ENCODE measurements at places on chromosomes 11 and 22.

DNA sequence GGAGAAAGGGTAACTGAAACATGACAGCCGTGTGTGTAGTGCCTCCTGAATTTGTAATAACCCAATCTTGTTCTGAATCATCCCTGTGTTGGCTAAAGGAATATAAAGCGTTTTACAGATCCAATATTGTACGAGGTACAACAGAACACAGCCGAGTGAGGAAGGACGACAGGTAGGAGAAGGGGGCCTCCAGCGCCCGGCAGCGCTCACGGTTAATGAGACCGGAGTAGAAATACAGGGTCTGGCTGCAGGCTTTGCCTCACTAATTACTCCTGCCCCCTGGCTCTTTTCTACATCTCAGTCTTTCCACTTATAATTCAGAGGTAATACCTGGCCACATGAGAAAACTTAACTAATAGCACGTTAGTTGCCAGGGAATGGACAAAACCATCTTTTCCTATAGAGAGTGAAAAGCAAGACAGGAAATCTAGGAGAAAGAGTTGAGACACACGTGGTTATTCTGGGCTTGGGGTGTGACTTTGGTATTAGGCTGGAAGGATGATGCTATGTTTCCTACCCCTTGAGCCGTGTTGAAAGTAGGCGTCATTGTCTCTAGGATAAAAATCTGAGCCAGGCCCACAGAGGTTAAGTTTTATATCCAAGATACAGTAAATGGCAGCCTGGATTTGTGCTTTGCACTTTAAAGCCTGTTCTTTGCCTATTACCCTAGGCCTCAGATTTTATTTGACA, 54.1 kb downstream of the GRIK4 start:
- no peak for DNase-seq

- no peak for DNase-seq
These were observed 31.7 kb upstream of the PICK1 start for GRCh38 chr22:38025514-38025913.

GRCh38 chr11:121159741-121160140, 58.7 kb downstream of the TECTA start:
- DNase-seq: no peak

DNA sequence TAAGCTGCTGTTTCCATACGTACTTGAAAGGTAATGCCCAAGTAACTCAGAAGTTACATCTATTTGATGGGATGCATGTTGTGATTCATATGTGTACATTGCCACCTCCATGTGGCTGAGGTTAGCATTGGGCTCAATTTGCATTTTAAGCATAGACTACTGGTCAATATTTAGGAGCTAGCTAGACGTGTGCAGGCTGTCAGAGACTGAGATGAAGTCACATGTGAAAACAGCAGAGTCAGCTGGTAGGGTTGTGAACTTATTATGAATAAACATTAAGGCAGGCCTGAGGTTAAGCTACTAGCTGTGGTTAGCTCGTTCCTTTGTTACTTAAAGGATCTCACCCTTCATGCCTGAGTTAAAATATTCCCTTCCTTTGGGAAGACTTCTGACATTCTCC, 114.5 kb upstream of the MTNR1B start:
- DNase-seq: no peak

DNA sequence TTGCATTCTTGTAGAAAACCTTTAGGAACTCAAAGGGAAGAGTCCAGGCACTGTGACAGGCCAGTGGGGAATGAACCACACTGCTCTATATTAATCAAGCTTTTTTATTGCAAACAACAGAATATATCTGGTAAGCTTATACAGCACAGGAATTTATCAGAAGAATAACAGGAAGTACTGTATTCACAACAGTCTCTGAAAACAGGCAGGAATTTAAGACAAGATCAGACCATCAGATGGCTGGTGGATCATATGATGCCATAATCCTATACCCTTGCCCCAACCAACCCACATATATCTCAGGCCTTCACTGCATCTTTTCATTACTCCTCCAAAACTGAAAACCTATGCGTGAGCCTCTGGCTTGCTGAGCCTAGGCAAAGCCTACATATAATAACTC, 1.0 kb upstream of the HTATIP2 start:
- no peak for DNase-seq

DNA sequence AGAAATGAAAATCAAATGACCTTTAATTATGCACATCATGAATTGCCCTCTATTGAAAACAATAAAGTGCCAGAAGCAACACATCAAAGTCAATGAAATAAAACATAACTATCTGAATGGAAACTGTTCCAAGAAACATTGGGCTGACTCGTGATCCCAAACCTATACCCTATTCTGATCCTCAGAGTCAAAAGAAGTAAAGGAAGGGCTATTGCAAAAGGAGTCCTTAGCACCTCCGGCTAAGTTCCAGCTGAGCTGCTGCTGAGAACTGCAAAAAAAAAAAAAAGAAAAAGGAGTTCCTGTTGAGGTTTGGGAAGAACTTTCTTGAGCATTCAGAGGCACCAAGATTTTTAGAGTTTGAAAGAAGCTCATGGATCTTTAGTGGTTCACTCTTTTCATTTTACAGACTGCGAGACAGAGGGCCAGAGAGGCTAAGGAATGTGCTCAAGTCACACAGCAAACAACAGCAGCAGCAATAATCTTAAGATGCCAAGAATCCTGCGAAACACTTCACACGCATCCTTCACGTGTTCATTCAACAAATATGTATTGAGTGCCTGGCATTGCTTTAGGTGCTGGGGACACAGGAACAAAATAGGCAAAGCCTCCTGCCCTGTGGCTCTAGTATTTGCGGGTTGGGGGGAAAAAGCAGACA, 841 bp upstream of the TMPRSS13 start:
- DNase-seq: no peak

- no peak for DNase-seq
These were observed 206.5 kb upstream of the PGR start for GRCh38 chr11:101336155-101336554.

GRCh38 chr11:87223816-87224215, 186.1 kb downstream of the TMEM135 start:
- no peak for DNase-seq

GRCh38 chr22:24503137-24503842, 8.2 kb downstream of the UPB1 start:
- peak; percentile 67 for DNase-seq

DNA sequence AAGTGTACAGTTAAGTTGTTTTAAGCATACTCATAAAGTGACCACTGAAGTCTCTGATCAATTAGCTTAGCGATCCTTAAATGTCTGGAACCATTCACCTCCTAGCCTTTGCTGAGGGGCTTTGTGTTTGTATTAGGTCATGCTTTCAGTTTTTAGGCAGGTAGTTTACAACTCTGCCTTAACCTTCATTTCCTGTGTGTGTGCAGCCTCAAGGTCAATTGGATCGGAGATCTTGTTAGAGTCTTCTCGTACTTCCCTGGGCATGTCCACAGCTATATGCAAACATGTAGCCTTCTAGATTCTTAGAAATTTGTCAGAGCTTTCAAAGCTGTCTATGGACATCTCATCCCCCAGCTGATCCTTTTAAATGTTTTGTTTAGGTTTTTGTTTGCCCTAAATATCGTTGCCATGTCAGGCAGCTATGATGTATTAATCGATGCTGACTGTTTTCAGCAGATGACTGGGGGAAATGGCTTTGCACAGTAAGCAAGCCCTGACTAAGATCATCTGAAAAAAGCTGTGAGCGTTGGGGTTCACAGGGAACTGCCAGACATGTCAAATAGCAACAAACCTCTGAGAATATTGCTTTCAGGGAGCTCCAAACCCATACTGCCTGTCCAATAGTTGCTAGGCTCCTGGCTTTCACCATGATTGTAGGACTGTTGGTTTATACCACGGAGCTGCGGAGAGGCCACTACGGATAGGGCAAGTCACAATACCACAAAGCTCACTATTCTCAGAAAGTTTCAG, 45.6 kb downstream of the GLYAT start:
- no peak for DNase-seq

- peak; percentile 27 for DNase-seq
These were observed 1.8 kb upstream of the CCND1 start for GRCh38 chr11:69638941-69639681.

DNA sequence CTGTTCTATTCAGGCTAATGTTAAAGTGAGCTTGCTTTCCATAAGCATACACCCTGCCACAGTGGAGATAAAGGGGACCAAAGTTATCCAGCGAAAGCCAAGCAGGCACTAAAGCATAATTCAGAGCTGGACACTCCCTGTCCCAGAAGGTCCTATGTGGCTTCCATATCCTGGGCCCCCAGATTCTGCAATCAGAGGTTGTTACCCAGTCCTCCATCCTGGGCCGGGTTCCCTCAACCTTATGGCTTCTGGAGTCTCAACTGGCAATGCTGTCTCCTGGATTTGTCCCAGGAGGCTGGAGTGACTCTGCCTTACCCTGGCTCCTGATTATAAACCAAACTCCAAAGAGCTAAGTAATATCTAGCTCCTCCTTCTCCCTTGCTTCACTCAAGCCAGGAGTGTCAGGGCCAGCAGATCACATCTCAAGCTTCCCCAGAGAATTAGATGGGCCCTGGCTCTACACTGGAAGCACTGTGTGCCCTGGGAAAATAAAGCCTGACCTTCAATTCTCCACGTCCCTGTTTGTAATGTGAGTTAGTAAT, 14.0 kb upstream of the SMIM35 start:
- no peak for DNase-seq

GRCh38 chr11:61042961-61043540, 59.2 kb upstream of the CD5 start:
- peak; percentile 67 for DNase-seq

GRCh38 chr11:88629496-88629895, 292.0 kb upstream of the CTSC start:
- DNase-seq: no peak

GRCh38 chr11:30861064-30861463, 274.9 kb upstream of the MPPED2 start:
- DNase-seq: no peak

- no peak for DNase-seq
These were observed 507.3 kb upstream of the KIRREL3 start for GRCh38 chr11:127507851-127508250.

- peak; percentile 14 for DNase-seq
These were observed at the start of gene SPON1 for GRCh38 chr11:13962562-13963168. TSS of gene SPON1 (plus strand) at chr11:13962723. CDS start at chr11:13962905, 182 bp downstream.

- no peak for DNase-seq
These were observed 50.1 kb upstream of the WNT11 start for GRCh38 chr11:76256448-76256847.

GRCh38 chr11:109018639-109019038, 353.8 kb downstream of the DDX10 start:
- DNase-seq: no peak

GRCh38 chr11:118052581-118053206, 24.2 kb upstream of the TMPRSS4 start:
- DNase-seq: no peak

GRCh38 chr11:85109141-85109540, 518.0 kb downstream of the DLG2 start:
- no peak for DNase-seq

- no peak for DNase-seq
These were observed 15.5 kb downstream of the SLC43A1 start for GRCh38 chr11:57499983-57500461.

DNA sequence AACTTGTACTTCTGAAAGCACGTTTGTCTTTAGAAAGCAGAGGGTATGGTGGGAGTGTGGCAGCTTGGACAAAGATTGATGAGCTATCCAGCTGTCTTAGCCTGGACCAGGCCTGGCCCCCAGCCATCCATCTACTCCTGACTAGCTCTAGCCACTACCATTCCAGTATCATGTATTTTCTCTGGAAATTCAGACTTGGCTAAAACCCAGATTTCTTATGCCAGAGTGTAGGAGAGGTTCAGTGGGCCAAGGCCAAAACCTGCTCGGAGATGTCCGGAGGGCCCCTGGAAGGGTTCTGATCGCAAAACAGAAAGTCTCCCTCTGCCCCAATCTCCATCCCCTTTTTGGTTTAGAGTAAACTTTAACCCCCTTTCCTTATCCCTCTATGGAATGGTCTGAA, 24.8 kb upstream of the MTCH2 start:
- no peak for DNase-seq

DNA sequence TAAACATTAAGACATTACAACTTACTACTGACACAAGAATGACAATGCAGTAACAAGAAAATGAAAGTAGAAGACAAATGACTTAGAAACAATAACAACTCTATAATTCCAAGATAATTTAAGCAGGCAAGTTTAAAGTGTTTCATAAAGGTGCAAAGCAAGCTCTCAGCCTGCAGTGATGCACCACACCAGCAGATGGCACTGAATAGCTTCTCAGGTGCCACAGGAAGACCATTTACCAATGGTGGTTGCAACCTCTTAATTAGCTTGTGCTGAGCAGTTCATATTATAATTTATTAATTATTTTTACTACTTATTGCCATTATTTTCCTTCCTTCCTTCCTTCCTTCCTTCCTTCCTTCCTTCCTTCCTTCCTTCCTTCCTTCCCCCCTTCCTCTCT, 60.6 kb downstream of the NXPE2 start:
- peak; percentile 53 for DNase-seq

DNA sequence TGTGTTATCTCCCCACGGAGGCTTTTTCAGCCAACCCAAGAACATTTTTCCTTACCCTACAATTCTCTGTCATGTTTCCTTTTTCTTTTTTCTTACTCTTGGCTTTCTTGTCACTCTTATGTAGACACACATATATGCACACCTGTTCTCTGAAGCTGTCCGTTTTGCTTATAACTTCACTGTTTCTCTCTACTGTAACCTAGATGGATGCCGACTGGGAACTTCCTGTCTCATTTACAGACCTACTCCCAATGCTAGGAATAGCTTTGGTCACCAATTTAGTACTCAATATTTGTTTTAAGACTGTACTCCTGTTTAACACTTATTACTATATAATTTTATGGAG, 9.9 kb upstream of the CASP12 start:
- no peak for DNase-seq

GRCh38 chr11:29773656-29774264, 243.1 kb downstream of the KCNA4 start:
- DNase-seq: no peak

DNA sequence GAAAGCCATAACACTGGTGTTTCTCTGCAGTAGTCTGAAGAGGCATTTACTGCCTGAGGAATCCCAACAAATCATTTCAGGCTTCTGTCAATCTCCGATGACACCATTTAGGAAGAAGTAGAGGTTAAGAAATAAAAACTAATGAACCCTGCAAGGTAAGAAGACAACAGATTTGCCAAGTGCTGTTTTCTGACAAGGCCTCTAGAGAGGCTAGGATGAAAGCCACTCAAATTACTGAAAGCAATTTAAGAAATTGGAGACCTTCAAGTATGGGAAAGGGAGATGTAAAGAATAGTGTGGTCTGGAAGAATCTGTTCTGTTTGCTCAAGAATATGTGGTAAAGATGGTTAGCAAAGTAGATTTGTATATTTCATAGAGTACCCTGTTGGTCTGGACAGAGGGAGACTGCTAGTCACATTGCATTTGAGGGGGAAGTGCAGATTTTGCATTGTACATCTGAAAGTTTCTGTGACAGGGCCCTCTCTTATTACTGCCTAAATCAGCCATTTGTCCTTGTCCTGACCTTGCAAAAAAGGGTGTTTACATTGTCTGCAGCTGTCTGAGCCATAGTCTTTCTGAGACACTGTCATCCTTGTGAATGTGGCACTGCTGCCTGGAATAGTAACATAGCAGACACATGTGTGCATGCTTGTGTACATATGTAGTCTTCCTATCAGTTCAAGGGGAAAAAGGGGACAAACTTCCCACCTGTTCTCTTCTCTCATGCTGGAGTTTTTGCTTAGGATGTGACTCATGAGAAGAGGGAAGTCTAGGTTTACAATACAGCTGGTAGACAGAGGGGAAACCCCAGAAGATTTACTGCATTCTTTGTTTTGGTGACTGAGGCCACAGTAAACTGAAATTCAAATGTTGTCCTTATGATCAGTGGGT, 640.2 kb upstream of the KIRREL3 start:
- DNase-seq: no peak

- DNase-seq: no peak
These were observed 18.6 kb upstream of the FOLR1 start for GRCh38 chr11:72173291-72173690.

- DNase-seq: no peak
These were observed 18.1 kb upstream of the ACR start for GRCh38 chr22:50719814-50720300.
